Kidney (tissue), 22 donors: ENCODE measurements at places on chromosomes 6 and 20. TPM values are rescaled to one million over a fixed set of nuclear protein-coding genes. Genes with fewer than 3 reads are reported as not detected.

GRCh38 chr20:37240337-37241067, 21.1 kb downstream of the GHRH start:
- no peak for DNase-seq

GRCh38 chr6:160004419-160005175, 35.7 kb downstream of the IGF2R start:
- DNase-seq = no peak

GRCh38 chr6:53197553-53197952, 48.9 kb upstream of the GCM1 start:
- no peak for DNase-seq

Gene NOTCH4
- total RNA-seq = 30.5 TPM

Gene SYNDIG1
- total RNA-seq = 5.4 TPM
